ENCODE measurements at places on chromosomes 12 and 14.
A peak's percentile ranks its signal among the peaks of the same experiment; 100 is the strongest.

- H3K4me3 ChIP-seq = peak overlapping the region; percentile 49
- no peaks in the 10 kb centered on the region for H3K36me3 ChIP-seq
- peaks cover 45% of the 10 kb centered on the region for H3K27me3 ChIP-seq
- no peak for DNase-seq
Measured at GRCh38 chr14:61813096-61813606, 50.9 kb downstream of the SNAPC1 start.

DNA sequence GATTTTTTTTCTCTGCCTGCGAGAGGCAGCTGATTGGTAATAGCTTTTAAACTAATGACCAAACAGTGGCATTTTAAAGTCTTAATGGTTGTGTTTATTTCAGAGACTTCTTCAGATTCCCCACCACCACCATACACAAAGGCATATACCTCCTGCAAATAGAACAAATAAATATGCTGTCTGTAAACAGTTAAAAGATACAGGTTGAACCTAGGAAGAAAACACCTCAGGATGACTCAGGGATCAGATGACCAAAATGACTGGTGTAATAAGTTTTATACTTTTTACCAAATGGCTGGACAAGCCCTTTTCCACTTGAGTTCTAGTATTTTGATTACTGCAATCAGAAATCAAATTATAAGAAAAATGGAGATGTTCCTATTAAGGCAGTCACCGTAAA is 364.1 kb downstream of the PAWR start:
- no peak overlapping the region for H3K4me3 ChIP-seq
- no peaks in the 10 kb centered on the region for H3K4me1 ChIP-seq
- H3K36me3 ChIP-seq = no peaks in the 10 kb centered on the region
- H3K27me3 ChIP-seq = no peaks in the 10 kb centered on the region

DNA sequence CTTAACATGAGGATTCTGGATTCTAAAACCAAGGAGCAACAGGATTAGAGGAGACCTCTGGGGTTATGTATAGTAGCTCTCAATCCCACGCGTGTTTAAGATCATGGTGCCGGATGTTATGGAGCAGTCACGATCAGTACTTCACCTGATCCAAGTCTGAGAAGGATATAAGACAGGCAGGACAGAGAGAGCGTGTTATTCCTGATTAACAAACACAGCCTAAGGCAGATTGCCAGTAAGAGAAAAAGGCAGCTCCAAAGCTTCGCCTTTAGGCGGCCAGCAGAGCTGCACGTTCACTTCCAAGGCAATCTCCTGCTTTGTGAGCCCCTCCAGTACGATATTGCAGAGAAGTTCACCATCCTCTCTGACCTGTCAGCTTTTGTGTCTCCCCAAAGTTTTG is 5.5 kb downstream of the SETD3 start:
- DNase-seq = no peak
- H3K4me1 ChIP-seq = peaks cover 63% of the 10 kb centered on the region
- no peak overlapping the region for H3K27ac ChIP-seq

DNA sequence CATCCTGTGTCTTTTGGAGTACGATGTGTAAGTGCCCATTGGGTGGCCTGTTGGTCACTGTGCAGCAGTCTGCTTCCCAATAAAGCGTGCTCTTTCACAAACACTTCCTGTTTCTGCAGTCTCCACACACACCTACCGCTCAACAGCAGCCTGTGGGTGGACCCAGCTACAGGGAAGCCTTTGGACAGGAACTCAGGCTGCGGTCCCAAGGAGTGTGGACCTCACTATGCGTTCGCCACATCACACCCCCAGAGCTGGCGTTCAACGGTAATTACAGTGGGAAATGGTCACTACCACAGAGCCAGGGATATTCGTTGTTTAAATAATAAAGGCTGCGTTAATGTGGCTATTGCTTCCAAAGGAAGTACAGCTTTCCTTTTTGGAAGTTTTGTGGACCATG is 16.2 kb downstream of the PSMC1 start:
- DNase-seq = no peak
- H3K27ac ChIP-seq = no peak overlapping the region
- H3K4me1 ChIP-seq = peaks cover 9% of the 10 kb centered on the region
- no peak overlapping the region for H3K4me3 ChIP-seq

DNA sequence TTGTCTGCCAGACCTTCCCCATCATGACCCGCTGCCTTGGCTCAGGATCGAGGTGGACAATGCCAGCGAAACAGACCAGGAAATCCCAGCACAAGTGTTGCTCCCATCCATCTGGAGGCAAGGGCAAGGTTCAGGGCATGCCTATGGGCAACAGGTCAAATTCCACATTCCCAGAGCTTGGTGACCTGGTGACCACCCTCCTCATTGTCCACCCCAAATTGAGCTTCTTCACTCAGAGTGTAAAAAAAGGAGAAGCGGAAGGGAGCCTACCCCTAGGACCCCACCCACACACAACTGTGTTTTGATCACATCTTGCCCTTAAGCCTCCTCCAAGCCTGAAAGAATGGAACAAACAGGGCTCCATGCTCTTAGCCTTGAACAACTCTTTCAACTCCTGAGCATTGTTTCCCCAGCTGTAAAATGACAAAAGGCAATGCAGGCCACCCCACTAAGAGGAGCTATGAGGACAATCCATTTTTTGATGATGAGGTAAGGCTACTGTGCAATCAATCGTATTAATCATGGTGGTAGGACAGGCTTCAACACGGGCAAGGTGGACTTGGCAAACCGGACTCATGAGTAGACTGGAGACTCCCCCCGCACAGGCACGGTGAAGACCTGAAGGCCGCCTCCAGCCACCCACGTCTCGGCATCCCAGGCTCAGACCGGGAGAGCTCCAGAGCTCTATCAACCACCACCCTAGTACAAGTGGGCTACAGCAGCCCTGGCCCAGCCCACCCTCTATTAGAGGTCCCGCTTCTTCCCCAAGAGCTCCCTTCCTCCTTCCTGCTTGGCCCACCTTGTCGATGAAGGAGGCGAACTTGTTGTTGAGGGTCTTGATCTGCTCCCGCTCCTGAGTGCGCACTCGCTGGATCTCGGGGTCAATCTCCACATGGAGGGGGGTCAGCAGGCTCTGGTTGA is 866 bp downstream of the KRT79 start:
- no peak overlapping the region for H3K4me3 ChIP-seq
- H3K36me3 ChIP-seq = no peaks in the 10 kb centered on the region
- H3K27ac ChIP-seq = no peak overlapping the region
- no peak for DNase-seq
- H3K27me3 ChIP-seq = no peaks in the 10 kb centered on the region
- H3K4me1 ChIP-seq = no peaks in the 10 kb centered on the region

GRCh38 chr14:52741865-52742264 is 11.9 kb downstream of the STYX start:
- no peak overlapping the region for H3K4me3 ChIP-seq
- H3K4me1 ChIP-seq = peaks cover 5% of the 10 kb centered on the region
- peak overlapping the region; percentile 0 for H3K27ac ChIP-seq

DNA sequence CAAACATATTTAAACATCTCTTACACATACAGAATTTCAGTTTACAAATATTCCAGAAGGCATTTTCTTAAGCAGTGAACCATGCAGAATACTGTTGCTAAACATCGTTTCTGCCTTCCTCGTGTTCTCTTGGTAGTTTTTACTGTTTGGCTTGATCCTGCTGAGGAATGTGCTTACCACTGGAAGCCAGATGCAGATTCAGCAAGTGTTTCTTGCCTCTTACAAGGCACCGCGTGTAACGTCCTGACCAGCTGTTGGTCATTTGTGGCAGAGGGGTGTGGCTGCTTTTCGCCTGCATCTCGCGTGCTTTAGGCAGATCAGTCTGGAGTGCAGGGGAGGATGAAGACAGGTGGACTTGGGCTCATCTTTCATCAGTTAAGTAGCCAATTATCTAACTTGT is 12.4 kb downstream of the EIF2B1 start:
- H3K27ac ChIP-seq = no peak overlapping the region
- no peaks in the 10 kb centered on the region for H3K4me1 ChIP-seq
- H3K4me3 ChIP-seq = no peak overlapping the region

DNA sequence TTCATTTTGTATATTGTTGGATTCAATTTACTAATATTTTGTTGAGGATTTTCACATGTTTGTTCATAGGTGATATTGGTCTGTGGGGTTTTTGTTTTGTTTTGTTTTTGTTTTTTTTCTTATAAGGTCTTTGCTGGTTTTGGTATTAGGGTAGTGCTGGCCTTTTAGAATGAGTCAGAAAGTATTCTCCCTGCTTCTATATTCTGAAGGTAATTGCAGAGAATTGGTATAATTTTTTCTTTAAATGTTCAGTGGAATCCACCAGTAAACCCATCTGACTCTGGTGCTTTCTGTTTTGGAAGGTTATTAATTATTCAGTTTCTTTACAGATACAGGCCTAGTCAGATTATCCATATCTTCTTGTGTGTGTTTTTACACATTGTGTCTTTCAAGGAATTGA is 8.9 kb downstream of the TOGARAM1 start:
- no peaks in the 10 kb centered on the region for H3K27me3 ChIP-seq
- H3K27ac ChIP-seq = no peak overlapping the region
- H3K4me1 ChIP-seq = peaks cover 26% of the 10 kb centered on the region

DNA sequence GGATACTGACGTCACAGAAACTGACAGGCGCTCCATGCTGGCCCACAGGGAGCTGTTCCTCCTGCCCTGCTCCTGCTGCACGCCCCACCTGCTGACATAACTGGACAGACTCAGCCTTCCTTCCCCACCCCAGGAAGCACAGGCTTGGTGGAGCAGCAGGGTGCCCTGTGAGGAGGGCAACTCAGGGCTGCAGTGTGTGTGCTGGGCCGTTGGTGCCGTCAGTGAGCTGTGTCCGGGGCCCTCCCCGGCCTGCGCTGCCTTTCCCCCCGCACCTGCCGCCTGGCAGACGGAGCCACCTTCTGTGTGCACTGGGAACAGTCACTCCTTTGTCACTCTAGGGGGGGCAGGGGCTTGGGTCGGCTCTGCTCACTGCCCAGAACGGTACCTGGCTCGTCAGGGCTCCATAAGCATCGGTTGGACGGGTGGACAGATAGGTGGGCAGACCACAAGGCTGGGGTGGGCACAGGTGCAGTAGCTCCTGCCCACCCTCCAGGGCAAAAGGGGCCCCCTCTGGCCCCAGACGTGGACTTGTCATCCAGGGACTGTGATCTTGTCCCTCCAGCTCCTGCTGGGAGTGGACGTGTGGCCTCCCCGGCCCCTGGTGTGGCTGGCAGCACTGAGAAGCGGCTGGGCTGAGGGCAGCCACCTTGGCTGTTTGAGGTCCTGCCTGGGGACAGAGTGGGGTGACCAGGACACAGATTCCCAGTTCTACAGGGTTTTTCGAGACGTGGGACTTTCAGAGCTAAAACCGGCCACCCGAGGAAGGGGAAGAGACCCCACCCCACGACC is 32.8 kb downstream of the FBRSL1 start:
- no peak overlapping the region for H3K4me3 ChIP-seq
- peaks cover 6% of the 10 kb centered on the region for H3K4me1 ChIP-seq
- H3K27me3 ChIP-seq = no peaks in the 10 kb centered on the region
- no peak overlapping the region for H3K27ac ChIP-seq
- H3K36me3 ChIP-seq = no peaks in the 10 kb centered on the region

GRCh38 chr12:62963486-62964041 is 28.6 kb upstream of the PPM1H start:
- H3K27me3 ChIP-seq = no peaks in the 10 kb centered on the region
- no peak overlapping the region for H3K27ac ChIP-seq
- H3K36me3 ChIP-seq = no peaks in the 10 kb centered on the region
- DNase-seq = no peak
- no peak overlapping the region for H3K4me3 ChIP-seq
- no peaks in the 10 kb centered on the region for H3K4me1 ChIP-seq

DNA sequence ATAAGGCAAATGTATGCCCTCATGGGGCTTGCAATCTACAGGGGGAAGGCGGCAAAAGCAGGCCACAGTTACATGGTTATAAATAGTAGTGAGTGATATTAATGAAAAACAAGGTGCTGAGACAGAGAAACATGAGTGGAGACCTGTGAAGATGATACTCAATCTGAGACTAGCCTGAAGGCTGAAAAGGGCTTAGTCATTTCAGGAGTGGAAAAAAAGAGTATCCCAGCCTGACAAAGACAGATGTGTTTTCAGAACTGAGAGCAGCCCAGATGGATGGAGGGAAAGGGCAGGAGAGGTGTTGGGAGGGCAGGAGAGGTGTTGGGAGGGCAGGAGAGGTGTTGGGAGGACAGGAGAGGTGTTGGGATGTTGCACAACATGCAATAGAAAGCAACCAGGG is 181.9 kb downstream of the C12orf42 start:
- H3K4me1 ChIP-seq = no peaks in the 10 kb centered on the region
- H3K27ac ChIP-seq = no peak overlapping the region
- DNase-seq = no peak
- no peak overlapping the region for H3K4me3 ChIP-seq

- no peak for DNase-seq
- H3K27me3 ChIP-seq = no peaks in the 10 kb centered on the region
- no peak overlapping the region for H3K27ac ChIP-seq
- no peaks in the 10 kb centered on the region for H3K4me1 ChIP-seq
Measured at GRCh38 chr12:104022786-104023185, 27.2 kb downstream of the GLT8D2 start.

DNA sequence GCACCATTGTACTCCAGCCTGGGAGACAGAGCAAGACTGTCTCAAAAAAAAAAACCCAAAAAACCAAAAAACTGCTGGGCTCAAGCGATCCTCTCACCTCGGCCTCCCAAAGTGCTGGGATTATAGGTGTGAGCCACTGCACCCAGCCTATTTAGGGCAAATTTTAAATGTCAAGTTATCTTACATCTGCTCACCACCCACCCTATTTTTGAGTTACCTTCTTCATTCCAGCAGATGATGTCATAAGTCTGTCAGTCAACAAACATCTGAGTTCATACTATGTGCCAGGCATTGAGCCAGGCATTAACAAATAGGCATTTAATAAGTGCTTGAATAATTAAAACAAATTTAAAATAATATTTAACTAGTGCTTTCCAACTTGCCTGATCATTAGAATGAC is 21.5 kb downstream of the BATF start:
- H3K27ac ChIP-seq = no peak overlapping the region
- no peaks in the 10 kb centered on the region for H3K36me3 ChIP-seq
- H3K4me3 ChIP-seq = no peak overlapping the region
- DNase-seq = no peak

GRCh38 chr12:130589540-130590317 is 126.4 kb downstream of the RIMBP2 start:
- no peak overlapping the region for H3K4me3 ChIP-seq
- no peaks in the 10 kb centered on the region for H3K36me3 ChIP-seq
- no peak overlapping the region for H3K27ac ChIP-seq
- H3K4me1 ChIP-seq = no peaks in the 10 kb centered on the region
- no peak for DNase-seq

- no peak overlapping the region for H3K4me3 ChIP-seq
- no peak overlapping the region for H3K27ac ChIP-seq
Measured at GRCh38 chr12:83826112-83826511, 1086.5 kb downstream of the SLC6A15 start.

DNA sequence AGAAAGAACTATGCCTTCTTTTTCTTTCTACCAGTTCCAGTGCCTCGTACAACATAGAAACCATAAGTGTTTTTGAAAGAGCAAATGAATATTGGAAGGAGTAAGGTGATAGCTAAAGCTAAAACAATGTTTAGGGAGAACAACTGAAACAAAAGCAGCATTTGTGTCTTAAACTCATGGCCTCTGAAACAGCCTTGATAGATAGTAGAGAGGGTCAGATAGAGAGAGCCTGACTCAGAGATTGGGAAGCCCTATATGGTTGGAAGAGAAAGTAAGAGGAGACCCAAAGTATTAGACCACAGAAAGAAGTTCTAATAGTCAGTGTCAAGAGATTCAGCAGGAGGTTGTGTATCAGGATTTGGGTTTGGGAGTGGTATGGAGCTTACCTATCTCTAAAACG is 79.6 kb upstream of the IFNG-AS1 start:
- no peak for DNase-seq
- peaks cover 17% of the 10 kb centered on the region for H3K4me1 ChIP-seq
- H3K27ac ChIP-seq = no peak overlapping the region
- no peaks in the 10 kb centered on the region for H3K36me3 ChIP-seq

- no peak overlapping the region for H3K4me3 ChIP-seq
- peaks cover 73% of the 10 kb centered on the region for H3K36me3 ChIP-seq
Measured at GRCh38 chr14:64801800-64802199, 77.9 kb downstream of the SPTB start.
